Activated CD8-positive, alpha-beta memory T cell treated with anti-CD3 and anti-CD28 coated beads, Interleukin-2, amount 10 ng/mL, durations not matched to agents 7 days and 5 days (primary cell): ENCODE measurements at places on chromosomes 11 and 22. TPM values are rescaled to one million over a fixed set of nuclear protein-coding genes. Genes with fewer than 3 reads are reported as not detected.
A peak's percentile ranks its signal among the peaks of the same experiment; 100 is the strongest.

The FOLR2 gene
- not detected for total RNA-seq

GRCh38 chr11:43737201-43737590, 56.7 kb downstream of the HSD17B12 start:
- H3K27ac ChIP-seq, result no peak overlapping the region
- H3K4me1 ChIP-seq, result peaks cover 10% of the 10 kb centered on the region
- peaks cover 30% of the 10 kb centered on the region for H3K36me3 ChIP-seq

GRCh38 chr11:60129853-60130252, 41.4 kb downstream of the MS4A2 start:
- H3K4me1 ChIP-seq, result no peaks in the 10 kb centered on the region
- DNase-seq, result no peak
- no peaks in the 10 kb centered on the region for H3K36me3 ChIP-seq
- no peak overlapping the region for H3K4me3 ChIP-seq
- H3K27me3 ChIP-seq, result no peaks in the 10 kb centered on the region

GRCh38 chr11:132907651-132908413, 624.5 kb downstream of the OPCML start:
- no peak for DNase-seq
- H3K36me3 ChIP-seq, result no peaks in the 10 kb centered on the region
- H3K4me3 ChIP-seq, result no peak overlapping the region
- no peak overlapping the region for H3K27ac ChIP-seq
- H3K27me3 ChIP-seq, result no peaks in the 10 kb centered on the region

The TRABD gene
- 141 TPM for total RNA-seq

The JAML gene
- 142 TPM for total RNA-seq

GRCh38 chr22:39800790-39801520, 92.6 kb downstream of the ENTHD1 start:
- peaks cover 9% of the 10 kb centered on the region for H3K4me1 ChIP-seq
- H3K4me3 ChIP-seq, result no peak overlapping the region
- peaks cover 26% of the 10 kb centered on the region for H3K36me3 ChIP-seq
- DNase-seq, result no peak
- H3K27ac ChIP-seq, result no peak overlapping the region

DNA sequence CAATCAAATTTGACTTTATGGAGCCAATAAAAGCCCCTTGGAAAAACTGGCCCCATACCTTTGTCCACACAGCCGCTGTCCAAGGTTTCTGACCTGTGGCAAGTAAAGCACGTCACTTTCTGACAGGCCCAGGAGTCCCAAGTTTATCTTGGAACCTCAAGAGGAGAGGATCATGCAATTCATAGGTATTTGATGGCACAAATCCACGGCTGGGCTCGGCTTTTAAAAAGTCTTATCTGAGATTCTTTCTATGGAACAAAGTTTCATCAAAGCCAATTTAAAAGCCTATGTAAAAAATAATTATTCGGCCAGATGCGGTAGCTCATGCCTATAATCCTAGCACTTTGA, 13.6 kb downstream of the TMEM138 start:
- no peaks in the 10 kb centered on the region for H3K27me3 ChIP-seq
- H3K4me3 ChIP-seq, result no peak overlapping the region
- DNase-seq, result no peak
- no peaks in the 10 kb centered on the region for H3K4me1 ChIP-seq
- H3K27ac ChIP-seq, result no peak overlapping the region

The KRTAP5-11 gene
- not detected for total RNA-seq

DNA sequence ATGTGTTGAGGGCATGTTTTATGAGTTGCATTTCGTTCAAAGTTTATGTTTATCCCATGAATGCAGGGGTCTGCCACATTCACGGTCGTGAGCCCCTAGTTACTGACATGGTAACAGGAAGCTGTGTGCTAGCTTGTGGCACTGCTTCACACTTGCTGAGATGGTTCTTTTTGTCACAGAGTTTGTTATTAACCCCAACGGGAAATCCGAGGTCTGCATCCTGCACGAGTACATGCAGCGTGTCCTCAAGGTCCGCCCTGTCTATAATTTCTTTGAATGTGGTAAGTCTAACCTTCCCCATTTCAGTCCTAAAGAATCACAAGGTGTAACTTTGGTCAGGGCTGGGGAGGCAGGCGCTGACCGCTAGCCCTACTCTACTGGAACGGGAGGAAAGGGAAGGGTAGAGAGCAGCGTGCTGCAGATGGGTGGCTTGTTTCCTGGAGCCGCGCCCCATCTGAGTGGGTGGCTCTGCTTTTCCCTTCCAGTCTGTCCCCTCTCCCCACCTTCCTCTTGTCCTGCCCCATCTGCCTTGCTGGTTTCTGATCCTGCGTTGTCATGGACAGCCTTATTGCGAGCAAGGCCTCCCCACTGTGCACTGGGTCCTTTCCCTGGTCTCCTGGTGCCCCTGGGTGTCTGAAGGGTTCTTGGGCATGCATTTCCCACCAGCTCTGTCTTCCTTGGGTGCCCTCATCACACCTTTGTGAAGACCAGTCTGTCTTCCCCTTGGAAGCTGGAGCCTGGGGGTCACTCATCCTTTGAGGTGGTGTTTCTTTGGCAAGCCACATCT, 11.8 kb downstream of the DGCR8 start:
- H3K27ac ChIP-seq, result peak overlapping the region; percentile 88
- peak; percentile 62 for DNase-seq
- no peaks in the 10 kb centered on the region for H3K27me3 ChIP-seq
- H3K36me3 ChIP-seq, result peaks cover 82% of the 10 kb centered on the region

DNA sequence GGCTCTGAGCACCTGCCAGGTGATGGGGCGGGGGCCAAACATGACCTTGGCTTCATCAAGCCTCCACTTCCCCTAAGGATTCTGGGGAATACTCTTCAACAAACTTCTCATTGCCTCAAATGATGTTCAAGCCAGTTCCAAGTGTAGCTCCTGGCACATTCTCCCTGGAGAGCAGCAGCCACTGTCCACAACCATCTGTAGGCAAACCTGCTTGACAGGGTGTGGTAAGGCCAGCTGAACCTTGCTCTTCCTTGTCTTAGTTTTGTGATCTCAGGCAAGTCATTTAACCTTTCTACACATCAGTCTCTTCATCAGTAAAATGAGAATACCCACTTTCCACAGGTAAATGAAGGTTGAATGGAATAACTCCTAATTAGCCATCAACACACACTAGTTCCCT, 323.3 kb downstream of the TENM4 start:
- DNase-seq, result no peak
- no peaks in the 10 kb centered on the region for H3K36me3 ChIP-seq
- H3K4me1 ChIP-seq, result no peaks in the 10 kb centered on the region

The C11orf21 gene
- 49.2 TPM for total RNA-seq

- no peak overlapping the region for H3K4me3 ChIP-seq
- peaks cover 23% of the 10 kb centered on the region for H3K4me1 ChIP-seq
- no peak overlapping the region for H3K27ac ChIP-seq
- peaks cover 2% of the 10 kb centered on the region for H3K36me3 ChIP-seq
- H3K27me3 ChIP-seq, result peaks cover 3% of the 10 kb centered on the region
Measured at GRCh38 chr11:16898274-16898985, 115.8 kb downstream of the PLEKHA7 start.
